ENCODE measurements at places on chromosomes 4 and X.
A peak's percentile ranks its signal among the peaks of the same experiment; 100 is the strongest.

- peak; percentile 6 for DNase-seq
Observed at GRCh38 chr4:4270529-4270928, 19.4 kb downstream of the LYAR start.

DNA sequence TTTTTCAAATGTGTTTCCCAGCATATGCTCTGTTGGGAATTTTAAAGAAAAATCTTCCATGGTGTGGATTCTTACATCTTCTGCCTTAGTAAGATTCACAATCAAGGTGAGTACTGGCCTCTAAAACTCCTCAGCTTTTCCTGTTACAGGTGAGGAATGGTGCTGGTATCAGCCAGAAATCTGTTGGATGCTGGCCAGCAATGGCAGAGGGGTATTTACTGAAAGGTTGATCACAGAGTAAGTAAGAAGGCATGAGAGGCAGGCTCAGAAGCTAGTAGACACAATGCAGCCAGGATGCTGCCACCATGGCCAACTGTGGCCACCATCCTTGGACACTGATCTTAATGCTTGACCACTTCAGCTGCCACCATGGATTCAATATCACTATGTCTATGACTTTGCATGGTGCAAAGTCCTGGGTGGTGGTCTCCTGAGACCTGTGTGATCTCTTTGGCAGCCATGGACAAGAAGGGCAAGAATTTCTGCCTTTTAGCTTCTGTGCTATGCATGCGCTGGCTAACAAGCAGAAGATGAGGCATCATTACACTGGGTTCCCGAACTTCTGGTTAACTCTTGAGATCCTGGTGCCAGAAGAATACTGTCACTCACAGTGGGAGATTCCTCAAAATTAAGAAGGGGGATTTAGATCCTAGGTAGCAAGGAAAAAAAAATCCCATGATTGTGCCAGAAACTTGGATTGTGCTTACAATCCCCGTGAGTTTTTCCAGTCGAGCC lies 60.2 kb downstream of the CHRNA9 start:
- no peak for DNase-seq

DNA sequence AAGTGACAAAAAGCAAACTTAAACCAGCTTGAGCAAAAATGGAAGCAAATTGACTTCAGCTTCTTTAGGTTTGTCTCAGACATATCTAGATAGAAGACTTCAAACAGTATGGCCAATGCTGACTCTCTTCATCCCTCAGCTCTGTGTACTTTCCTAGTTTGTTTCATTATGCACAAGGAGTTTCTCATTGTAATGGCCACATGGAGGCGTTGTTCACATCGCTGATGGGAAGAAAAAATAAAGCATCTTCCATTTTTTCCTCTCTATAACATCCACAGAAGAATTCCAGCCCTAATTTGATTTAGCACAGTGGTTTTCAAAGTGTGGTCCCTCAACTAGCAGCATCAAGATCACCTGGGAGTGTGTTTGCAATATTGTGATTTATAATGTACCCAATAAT lies 397.5 kb upstream of the PRKX start:
- DNase-seq: no peak

GRCh38 chr4:53431052-53431451 lies 53.6 kb downstream of the FIP1L1 start:
- no peak for DNase-seq

- DNase-seq: no peak
Observed at GRCh38 chr4:95531141-95531540, 17.6 kb downstream of the UNC5C start.

GRCh38 chr4:15906020-15906443 lies 32.5 kb downstream of the FGFBP1 start:
- no peak for DNase-seq

All from fibroblast of skin of right biceps (primary cell).